ENCODE measurements at places on chromosomes 4 and X.

GRCh38 chrX:9659571-9660195 lies 106.0 kb downstream of the GPR143 start:
- no peak for DNase-seq

DNA sequence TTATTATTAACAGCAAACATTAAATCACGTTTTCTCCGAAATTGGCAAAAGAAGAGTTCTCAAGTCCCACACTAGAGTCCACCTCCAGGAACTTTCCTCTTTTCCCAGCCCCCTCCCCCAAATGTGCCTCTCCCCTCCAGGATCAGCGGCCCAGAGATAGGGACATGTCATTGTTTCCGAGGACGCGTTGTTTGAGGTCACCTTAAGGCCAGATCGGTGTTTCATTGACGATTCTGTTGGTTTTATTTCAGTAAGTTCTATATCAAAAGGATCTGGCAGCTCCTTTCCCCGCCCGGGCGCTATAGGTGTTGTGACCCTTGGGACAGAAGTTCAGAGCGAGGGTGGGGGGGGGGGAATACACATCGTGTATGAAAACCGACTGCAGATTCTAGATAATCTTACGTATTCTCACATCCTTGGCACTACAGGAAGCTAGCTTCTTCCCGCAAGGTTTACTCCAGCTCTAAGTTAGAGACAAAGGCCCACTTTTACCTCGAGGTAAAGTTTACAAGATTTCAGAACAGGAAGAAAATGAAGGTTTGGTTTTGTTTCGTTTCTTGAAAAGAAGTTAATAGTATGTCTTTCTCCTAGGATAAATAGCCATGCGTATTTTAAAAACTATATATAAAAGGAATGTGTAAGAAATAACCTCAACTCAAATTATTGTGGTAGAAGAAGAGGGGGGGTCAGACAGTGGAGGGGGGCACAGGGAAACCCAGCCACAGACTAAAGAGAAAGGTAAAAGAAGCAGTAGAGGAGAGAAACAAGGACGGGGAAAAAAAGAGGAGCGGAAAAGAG lies 739 bp upstream of the MSX1 start:
- DNase-seq: no peak

DNA sequence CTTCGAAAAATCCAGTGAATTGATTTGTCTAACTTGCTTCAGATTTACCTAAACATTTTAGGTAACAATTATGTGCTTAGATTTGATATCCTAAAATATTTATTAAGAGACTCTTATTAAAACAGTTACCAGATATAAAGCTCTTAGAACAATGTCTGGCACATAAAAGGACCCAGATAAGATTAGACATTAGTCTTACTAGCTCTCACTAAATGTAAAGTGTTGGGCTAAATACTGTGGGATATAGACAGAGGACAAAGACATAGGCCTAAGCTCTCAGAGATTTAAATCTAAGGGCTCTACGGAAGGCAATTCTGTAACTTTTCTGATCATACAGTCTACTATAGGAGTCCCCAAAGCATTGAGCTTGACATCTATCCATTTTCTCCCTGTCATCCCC lies 94.4 kb upstream of the TRPC3 start:
- DNase-seq: no peak

DNA sequence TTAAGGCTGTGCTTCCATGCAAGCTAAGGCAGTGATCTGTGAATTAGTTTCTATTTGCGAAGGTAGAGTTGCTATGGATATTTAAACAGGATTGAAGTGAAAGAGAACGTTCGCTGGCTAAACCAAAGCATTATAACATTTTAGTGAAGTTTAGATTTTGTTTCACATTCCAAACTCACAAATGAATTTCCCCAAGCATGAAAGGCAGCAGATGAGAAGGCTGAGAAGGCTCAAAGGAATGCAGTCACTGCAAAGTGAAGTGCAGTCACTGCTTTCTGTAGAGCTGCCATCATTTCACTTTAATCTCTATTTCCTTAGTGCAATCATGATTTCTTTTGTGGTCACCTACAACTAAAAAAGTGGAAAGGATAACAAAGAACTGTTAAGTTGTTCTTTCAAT lies 334.7 kb upstream of the NR3C2 start:
- DNase-seq: no peak

GRCh38 chr4:37879365-37879764 lies 11.5 kb upstream of the TBC1D1 start:
- DNase-seq: no peak

- peak; percentile 42 for DNase-seq
These were observed 45.8 kb downstream of the SLC39A8 start for GRCh38 chr4:102299354-102300107.

GRCh38 chr4:2047031-2047660 lies 12.0 kb upstream of the NAT8L start:
- no peak for DNase-seq

- no peak for DNase-seq
These were observed 7.2 kb downstream of the SPATA18 start for GRCh38 chr4:52058275-52058674.

DNA sequence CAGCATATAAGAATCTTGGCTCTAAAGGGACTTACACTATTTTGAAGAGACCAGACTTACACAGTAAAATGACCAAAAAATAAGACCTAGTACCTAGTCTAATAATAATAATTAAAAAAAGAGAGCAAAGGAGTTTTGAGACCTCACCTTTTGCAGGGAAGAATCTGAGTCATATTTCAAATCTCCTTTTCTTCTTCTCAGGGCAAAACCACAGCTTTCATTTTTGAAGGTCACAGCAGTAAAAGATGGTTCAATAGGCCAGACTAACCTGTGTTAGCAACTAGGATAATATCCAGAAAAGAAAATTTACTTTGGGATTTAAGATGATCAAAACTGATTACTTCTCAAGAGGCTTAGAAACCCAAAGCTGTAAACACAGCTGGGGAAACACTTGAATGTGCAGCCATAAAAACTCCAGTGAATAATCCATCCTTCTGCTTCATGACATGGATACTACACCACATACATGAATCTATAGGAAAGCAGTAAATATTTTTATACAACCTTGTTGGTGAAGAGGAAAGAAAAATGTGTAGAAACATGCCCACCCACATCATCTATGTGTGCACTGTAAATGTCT lies 25.9 kb upstream of the LNX1 start:
- no peak for DNase-seq

All from midbrain (tissue), 1 donor.